Endothelial cell of umbilical vein (primary cell): ENCODE measurements at places on chromosomes 7 and 10.

- DNase-seq, result no peak
Measured at GRCh38 chr7:101565601-101566209, 63.4 kb downstream of the MYL10 start.

DNA sequence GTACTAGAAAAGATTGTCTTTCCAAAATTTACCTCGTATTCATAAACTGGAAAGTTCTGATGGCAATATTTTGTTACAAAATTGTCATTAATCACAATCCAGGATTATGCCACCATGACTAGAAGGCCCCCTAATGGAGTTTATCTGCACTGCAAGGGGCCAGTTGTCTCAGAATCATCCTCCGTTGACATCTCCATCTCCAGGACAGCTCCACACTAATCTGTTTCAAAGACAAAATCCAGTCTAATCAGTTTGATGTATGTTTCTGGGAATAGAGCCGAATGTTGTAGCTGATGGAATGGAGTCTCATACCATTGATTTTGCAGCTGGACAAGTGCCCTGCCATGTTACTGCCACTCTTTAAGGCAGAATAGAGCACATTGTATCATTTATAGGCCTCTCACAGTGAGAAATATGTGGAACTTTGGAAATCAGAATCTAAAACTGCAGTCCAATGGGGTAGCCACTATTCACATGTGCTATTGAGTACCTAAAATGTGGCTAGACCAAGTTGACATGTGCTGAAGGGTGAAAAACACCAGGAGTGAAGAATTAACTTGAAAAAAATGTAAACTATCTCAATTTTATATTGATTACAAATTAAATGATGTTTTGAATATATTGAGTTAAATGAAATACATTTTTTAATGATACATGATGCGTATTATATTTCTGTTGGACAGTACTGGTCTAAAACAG lies 38.3 kb upstream of the TOMM7 start:
- peak; percentile 21 for DNase-seq

- DNase-seq, result peak; percentile 55
Measured at GRCh38 chr7:12921751-12922345, 234.4 kb downstream of the ARL4A start.

GRCh38 chr10:45227456-45227855 lies 88.0 kb downstream of the OR13A1 start:
- no peak for DNase-seq

- DNase-seq, result no peak
Measured at GRCh38 chr7:8528311-8528710, 94.9 kb downstream of the NXPH1 start.

DNA sequence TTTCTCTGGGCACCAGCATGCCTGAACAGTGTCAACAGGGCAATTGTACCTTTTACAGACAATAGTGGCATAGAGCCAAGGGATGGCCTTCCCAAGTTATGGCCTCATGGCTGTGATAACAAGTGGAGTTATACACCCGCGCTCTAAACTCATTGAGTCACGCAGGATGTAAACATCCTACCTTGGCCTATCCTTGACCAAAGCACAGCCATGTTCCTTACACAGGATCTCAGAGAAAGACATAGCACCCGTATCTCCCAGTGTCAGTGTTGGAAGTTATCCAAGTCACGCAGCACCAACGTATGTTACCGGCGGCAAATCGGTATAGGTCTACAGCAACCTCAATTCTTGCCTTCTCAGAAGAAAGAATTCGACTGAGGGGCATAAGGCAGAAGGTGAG lies 1654.9 kb upstream of the LRRTM3 start:
- no peak for DNase-seq

DNA sequence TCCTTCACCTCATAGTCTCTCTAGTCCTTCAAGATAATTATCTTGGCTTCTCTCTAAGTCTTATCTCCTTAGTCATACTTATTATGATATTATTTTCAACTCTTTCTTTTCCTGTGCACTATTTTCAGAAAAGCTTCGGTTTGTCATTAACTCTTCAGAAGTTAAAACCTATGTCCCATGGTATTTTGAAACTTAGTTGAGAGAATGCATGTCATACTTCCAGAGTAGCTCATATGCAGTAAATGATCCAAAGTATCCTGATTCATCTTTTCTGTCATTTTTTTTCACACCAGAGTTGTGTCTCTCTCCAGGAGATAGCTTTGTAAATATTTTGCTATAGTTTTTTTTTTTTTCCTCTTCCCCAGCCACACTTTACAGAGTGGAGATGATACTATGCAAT lies 1008.6 kb downstream of the NRG3 start:
- no peak for DNase-seq

GRCh38 chr7:82972135-82972534 lies 190.5 kb downstream of the PCLO start:
- no peak for DNase-seq

GRCh38 chr7:76296743-76297740 lies 5.4 kb upstream of the HSPB1 start:
- no peak for DNase-seq

- no peak for DNase-seq
Measured at GRCh38 chr10:124737221-124737620, 7.0 kb downstream of the FAM53B start.

DNA sequence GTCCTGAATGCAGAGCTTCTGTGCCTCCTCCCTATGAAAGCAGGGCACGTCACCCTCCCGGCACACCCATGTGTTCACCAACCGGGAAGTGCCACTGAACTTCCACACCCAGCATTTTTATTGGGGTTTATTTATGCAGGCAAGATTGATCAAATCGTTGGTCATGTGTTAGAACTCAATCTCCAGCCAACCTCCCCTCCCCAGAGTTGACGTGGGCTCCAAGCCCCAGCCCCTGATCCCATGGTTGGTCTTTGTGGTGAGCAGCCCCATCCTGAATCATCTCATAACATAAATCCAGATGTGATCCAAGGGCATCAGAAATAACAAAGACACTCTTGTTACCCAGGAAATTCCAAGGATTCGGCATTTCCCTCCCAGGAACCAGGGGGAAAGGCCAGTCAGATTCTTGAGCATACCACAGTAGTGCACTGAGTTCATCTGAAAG lies 151.2 kb downstream of the TPST1 start:
- no peak for DNase-seq

DNA sequence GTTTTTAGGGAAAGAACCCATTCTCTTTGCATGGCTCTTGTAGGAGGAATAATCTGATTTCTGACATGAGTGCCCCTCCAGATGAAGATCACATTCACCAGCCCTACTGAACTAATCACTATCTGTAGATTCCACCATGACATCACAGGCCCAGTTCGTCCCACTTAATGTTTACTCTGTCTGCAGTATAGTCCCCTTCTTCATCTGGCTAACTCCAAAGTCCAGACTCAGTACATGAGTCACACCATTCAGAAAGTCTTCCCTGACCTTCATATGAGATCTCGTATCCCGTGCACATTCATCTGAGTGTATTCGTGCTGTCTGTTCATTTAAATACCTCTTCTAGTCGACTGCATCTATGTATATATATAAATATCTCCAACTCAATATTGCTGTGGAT lies 366.5 kb upstream of the AKR1E2 start:
- DNase-seq, result no peak

DNA sequence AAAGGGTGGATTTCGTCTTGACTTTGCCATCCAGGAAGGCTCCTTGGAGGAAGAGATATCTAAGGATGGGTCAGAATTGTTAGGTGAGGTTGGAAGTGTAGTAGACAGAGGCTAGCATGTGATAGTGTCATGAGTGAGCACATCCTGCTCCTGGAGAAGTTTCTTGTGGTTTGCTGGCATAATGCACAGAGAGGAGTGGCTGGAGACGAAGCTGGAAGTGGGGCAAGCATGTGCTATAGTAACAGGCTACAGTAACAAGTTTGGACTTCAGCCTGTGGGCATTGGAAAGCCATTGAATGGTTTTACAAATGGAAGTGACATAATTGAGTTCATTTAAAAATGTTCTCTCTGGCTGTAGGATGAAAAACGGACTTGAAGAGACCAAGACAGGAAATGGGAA lies 175.6 kb upstream of the VWC2 start:
- DNase-seq, result no peak

DNA sequence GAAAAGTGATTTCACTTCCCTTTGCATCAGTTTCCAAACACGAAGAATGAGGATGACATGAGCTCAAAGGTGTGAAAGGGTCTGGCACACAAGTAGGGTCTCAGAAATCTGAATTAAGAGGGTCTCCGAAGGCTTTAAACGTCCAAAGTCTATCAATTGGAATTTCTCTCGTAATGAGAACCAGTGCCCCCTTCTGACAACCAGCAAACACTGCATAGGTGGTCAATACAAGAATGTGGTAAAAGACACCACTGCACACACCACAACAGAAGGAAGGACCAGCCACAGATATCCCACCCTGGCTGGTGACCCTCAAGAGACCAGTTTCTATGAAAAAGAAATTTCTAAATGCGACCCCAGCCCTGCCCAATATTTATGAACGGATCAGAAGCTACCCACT lies 78.1 kb downstream of the CALN1 start:
- no peak for DNase-seq

- no peak for DNase-seq
Measured at GRCh38 chr10:29387269-29387668, 98.4 kb downstream of the LYZL1 start.

DNA sequence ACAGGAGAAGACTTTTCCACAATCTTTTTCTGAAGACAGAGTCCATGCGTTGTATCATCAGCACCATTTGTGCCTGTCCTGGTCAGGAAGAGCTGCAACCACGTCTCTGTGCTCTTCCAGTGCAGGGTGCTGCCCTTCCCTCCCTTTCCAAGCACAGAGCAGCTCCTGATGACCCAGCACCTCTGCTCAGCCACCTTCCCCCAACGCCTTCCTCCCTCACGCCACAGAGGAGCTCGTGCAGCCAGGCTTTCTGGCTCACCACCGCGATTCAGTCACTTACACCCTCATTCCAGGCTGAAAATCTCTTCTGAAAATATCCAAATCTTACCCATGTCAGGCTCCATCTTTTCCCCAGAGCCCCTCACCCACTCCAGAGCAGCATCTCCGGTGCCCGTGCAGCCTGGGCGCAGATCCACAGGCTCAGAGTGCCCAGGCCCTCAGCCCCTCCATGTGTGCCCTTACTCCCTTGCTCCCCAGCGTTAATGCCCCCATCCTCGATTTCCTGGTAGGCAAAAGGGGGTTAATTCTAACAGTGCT lies 181.5 kb downstream of the DIP2C start:
- no peak for DNase-seq

- DNase-seq, result no peak
Measured at GRCh38 chr10:122466951-122467381, 5.6 kb downstream of the HTRA1 start.

GRCh38 chr7:42237811-42238541 lies 967 bp upstream of the GLI3 start:
- DNase-seq, result peak; percentile 65

- no peak for DNase-seq
Measured at GRCh38 chr7:44472843-44473242, 17.6 kb downstream of the NUDCD3 start.

DNA sequence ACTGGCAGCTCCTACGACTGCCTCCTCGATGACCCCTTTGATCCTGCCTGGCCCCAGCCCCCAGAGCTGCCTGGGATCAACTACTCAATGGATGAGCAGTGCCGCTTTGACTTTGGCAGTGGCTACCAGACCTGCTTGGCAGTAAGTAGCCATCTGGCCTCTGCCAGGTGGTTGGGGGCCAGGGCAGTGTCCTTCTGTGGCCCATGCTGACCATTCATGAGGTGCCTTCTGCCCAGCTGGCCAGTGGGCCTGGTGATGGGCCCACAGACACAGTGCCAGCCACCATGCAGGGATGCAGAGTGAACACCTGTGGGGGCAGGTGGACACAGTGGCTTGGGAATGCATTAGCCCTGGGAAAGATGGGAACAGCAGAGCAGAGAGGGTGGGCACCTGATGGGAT lies 50.0 kb downstream of the TBATA start:
- no peak for DNase-seq

- no peak for DNase-seq
Measured at GRCh38 chr10:28845009-28845682, 167.8 kb downstream of the BAMBI start.

- DNase-seq, result peak; percentile 36
Measured at GRCh38 chr7:150962553-150963399, 15.3 kb downstream of the KCNH2 start.

GRCh38 chr7:43530553-43531410 lies 52.1 kb upstream of the STK17A start:
- no peak for DNase-seq

- no peak for DNase-seq
Measured at GRCh38 chr7:822692-823276, 9.5 kb upstream of the SUN1 start.

- no peak for DNase-seq
Measured at GRCh38 chr10:94846204-94846603, 83.7 kb downstream of the CYP2C19 start.

GRCh38 chr7:14690075-14690474 lies 212.5 kb downstream of the DGKB start:
- DNase-seq, result no peak

- DNase-seq, result no peak
Measured at GRCh38 chr7:30049173-30049572, 21.0 kb downstream of the PLEKHA8 start.

DNA sequence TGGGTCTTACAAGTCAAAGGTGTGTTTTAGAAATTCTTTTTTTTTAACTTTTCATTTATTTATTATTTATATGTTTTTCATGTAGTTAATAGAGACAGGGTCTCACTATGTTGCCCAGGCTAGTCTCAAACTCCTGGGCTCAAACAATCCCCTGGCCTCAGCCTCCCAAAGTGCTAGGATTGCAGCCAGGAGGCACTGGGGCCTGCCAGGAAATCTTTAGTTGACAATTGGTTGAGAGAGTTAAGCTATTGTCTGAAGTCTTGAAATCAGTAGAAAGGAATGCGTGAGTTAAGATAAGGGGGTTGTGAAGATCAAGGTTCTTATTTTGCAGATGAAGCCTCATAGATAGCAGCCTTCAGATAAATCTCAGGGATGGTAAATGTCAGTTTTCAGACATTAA lies 245.4 kb upstream of the GALNT17 start:
- no peak for DNase-seq

GRCh38 chr7:96084881-96085553 lies 236.9 kb downstream of the SLC25A13 start:
- DNase-seq, result peak; percentile 72

DNA sequence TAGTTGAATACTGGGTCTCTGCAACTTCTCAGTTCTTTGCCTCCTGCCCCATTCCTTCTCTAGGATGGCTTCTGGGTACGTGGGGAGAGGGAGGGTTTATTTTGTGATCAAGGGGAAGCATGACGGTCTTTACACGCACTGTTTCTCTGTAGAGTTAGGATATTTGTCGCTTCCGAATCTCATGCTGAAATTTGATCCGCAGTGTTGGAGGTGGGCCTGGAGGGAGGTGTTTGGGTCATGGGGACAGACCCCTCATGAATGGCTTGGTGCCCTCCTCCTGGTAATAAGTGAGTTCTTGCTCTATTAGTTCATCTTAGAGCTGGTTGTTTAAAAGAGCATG lies 311.2 kb downstream of the GALNT17 start:
- DNase-seq, result no peak

GRCh38 chr10:70480239-70480861 lies 1.8 kb downstream of the PALD1 start:
- DNase-seq, result no peak
